WTC11 (cell line): ENCODE measurements at places on chromosomes 6 and 20. TPM values are rescaled to one million over a fixed set of nuclear protein-coding genes. Genes with fewer than 3 reads are reported as not detected.

Gene ANKRD66
- not detected in 3 replicates for total RNA-seq

DNA sequence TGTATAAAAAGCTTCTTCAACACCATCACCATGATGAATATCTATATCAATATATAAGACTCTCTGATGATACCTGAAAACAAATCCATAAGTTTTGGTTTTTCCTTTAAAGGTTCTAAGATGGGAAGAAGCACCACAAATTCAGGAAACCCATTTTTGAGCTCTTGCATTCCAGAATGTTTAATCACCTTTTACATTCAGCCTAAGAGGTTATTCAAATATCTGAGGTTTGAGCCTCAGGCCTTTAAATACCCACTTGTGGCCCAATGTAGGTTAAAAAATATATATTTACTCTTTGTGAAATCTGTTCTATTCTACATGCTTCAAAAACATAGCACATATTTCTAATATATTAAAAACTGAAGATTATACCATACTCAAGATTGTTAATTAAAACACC lies 17.6 kb downstream of the HDAC2 start:
- no peak overlapping the region for H3K4me3 ChIP-seq
- peaks cover 71% of the 10 kb centered on the region for H3K36me3 ChIP-seq
- no peaks in the 10 kb centered on the region for H3K27me3 ChIP-seq
- DNase-seq = no peak
- H3K27ac ChIP-seq = no peak overlapping the region
- H3K4me1 ChIP-seq = no peaks in the 10 kb centered on the region

Gene GINM1
- total RNA-seq = 16.8 to 21.4 TPM (median 19.9 TPM) in 3 replicates

DNA sequence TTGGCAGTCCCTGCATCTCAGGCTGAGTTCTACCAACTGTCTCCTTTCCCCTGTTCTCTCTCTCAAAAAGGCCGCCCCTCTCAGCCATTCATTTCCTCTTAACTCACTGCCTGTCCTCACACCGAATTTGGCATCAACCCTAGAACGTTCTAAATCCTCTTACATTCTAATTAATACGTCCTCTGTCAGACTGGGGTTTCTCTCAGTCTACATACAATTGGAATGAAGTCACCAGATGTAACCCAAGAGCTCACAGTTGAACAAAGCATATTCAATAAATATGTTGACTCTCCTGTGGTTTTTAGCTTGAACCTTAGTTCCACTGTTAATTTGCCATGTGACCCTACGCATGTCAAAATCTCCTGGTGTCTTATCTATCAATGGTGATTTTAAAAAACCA lies 269.6 kb downstream of the CLIC5 start:
- no peak for DNase-seq
- no peak overlapping the region for H3K4me3 ChIP-seq
- H3K27ac ChIP-seq = no peak overlapping the region
- H3K27me3 ChIP-seq = no peaks in the 10 kb centered on the region
- H3K36me3 ChIP-seq = peaks cover 8% of the 10 kb centered on the region

- no peak for DNase-seq
- no peak overlapping the region for H3K27ac ChIP-seq
- H3K4me3 ChIP-seq = no peak overlapping the region
- no peaks in the 10 kb centered on the region for H3K36me3 ChIP-seq
- H3K27me3 ChIP-seq = no peaks in the 10 kb centered on the region
These were observed 44.9 kb downstream of the ZNF334 start for GRCh38 chr20:46468508-46468907.

Gene EPHA7
- total RNA-seq = 7.4 to 9.6 TPM (median 7.9 TPM) in 3 replicates

Gene PACSIN1
- total RNA-seq = 10.6 to 12.6 TPM (median 10.7 TPM) in 3 replicates

DNA sequence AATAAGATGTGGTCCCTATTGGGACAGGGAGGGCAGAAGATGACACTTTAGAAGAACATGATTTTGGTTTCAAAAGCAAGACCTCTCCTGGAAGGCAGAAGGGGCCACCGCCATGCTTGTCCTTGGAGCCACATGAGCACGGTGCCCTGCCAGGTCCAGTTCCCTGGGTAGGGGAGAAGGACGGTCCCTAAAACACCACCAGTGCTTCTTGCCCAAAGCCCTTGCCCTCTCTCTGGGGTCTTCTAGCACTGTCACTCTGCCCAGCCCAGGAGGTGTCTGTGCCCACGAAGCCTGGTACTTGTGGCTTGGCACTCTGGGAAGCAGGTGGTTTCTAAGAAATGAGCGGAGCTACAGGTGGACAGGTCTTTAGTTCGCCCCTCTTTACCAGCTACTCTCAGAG lies 46.0 kb downstream of the PLCG1 start:
- no peak overlapping the region for H3K4me3 ChIP-seq
- DNase-seq = no peak
- peaks cover 8% of the 10 kb centered on the region for H3K4me1 ChIP-seq

Gene TRAPPC3L
- not detected in 3 replicates for total RNA-seq

- no peaks in the 10 kb centered on the region for H3K36me3 ChIP-seq
- H3K27ac ChIP-seq = no peak overlapping the region
- no peaks in the 10 kb centered on the region for H3K27me3 ChIP-seq
- no peak for DNase-seq
- peaks cover 3% of the 10 kb centered on the region for H3K4me1 ChIP-seq
These were observed 163.3 kb upstream of the HCRTR2 start for GRCh38 chr6:55011034-55011433.

DNA sequence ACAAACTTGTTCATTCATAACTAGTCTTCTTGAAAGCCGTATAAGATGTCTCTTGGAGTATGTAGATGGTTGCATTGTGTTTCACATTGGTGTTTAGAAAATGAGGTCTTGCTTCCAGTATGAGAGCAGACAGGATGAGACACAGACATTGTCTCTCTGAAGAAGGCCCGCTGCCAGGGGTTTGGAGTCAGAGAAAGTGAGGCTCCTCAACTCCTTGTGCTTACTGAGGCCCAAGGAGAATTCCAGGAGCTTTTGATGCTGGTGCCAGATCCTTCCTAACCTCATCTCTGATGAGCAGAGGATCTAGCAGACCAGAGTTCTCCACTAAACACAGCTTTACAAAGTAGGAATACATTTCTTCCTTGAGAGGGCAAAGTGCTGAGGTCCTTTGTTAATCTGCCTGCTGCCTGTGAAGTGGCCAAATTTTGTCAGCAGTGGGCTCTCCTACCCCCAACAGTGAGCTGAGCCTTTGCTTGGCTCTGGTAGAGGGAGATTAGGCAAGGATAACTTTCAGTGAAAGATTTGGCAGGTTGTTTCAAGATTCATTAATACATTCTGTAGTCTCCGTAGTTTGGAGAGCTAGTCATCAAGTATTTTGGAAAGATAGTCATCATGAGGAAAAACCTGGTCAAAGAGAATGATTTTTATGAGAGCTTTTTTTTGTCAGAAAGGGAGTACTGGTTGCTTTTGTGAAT lies 9.7 kb downstream of the MAPRE1 start:
- H3K36me3 ChIP-seq = peaks cover 70% of the 10 kb centered on the region
- H3K4me1 ChIP-seq = 0 out of 2 replicates have a peak, but pooled peaks cover 13% of the 10 kb centered on the region
- H3K27ac ChIP-seq = peak overlapping the region; percentile 5

Gene OXT
- total RNA-seq = not detected in 3 replicates

- H3K4me1 ChIP-seq = peaks cover 22% of the 10 kb centered on the region
- peaks cover 5% of the 10 kb centered on the region; the same call in 1 of the 2 replicates for H3K27me3 ChIP-seq
- H3K36me3 ChIP-seq = no peaks in the 10 kb centered on the region
- no peak for DNase-seq
- no peak overlapping the region for H3K4me3 ChIP-seq
These were observed 54.3 kb upstream of the PTGIS start for GRCh38 chr20:49622243-49622642.

DNA sequence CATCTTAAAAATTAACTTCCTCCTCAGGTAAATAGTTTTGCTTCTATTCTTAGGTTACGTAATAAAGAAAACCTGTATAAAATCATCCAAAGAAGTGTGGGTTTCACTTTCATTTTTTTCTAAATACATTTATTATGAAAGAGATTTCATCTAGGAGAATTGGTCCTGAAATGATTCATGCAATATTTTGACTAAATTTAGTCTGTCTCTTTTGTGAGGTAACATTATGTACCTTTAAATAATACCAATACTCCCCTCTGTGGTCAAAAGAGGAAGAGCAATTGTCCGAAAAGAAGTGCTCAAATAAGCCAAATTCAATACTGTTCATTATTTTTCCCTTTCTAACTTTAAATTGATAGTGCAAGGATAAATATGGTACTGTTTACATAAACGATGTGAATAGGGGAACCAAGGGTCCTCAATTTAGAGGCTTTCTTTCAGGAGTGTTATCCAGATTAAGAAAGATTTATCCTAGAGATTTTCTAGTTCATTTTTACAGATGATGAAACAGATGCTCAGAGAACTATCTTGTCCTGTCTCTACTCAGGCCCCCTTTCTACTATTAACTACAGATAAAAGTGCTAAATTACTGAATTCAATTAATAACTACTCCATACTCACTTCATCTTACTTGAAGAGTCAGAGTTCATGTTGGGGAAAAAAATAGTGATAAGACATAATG lies 26.2 kb downstream of the CYP39A1 start:
- H3K27me3 ChIP-seq = no peaks in the 10 kb centered on the region
- no peak for DNase-seq
- H3K27ac ChIP-seq = no peak overlapping the region
- H3K4me1 ChIP-seq = 0 out of 2 replicates have a peak, but pooled peaks cover 4% of the 10 kb centered on the region

GRCh38 chr6:10421921-10422736 lies 7.3 kb upstream of the TFAP2A start:
- peaks cover 100% of the 10 kb centered on the region for H3K27me3 ChIP-seq
- H3K36me3 ChIP-seq = no peaks in the 10 kb centered on the region
- peak; percentile 23 for DNase-seq
- peaks cover 70% of the 10 kb centered on the region for H3K4me1 ChIP-seq
- no peak overlapping the region for H3K27ac ChIP-seq

DNA sequence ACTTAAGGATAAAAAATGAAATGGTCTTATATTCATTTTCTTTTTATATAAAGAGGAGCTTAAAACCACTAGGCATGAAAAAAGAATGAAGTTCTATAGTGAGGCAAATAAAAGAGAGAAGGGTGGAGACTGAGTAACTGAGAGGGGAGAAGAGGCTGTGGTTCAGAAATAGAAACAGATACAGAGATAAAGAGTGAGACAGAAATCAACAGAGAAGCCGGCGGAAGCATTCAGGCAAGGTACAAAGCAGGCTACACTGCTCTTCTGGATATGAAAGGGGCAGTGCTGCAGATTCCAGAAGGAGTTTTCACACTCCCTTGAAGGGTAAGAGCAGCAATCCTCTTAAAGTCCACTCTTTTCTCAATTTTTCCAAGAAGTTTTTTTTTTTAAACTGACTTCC lies 29.9 kb downstream of the NFATC2 start:
- H3K27ac ChIP-seq = no peak overlapping the region
- no peaks in the 10 kb centered on the region; the same call in 1 of the 2 replicates for H3K27me3 ChIP-seq
- H3K4me1 ChIP-seq = peaks cover 4% of the 10 kb centered on the region; the same call in 1 of the 2 replicates
- H3K36me3 ChIP-seq = 0 out of 2 replicates have a peak, but pooled peaks cover 3% of the 10 kb centered on the region
- H3K4me3 ChIP-seq = no peak overlapping the region

GRCh38 chr20:39874049-39874893 lies 814.8 kb downstream of the MAFB start:
- H3K27me3 ChIP-seq = no peaks in the 10 kb centered on the region
- DNase-seq = peak; percentile 87
- H3K4me1 ChIP-seq = peaks cover 28% of the 10 kb centered on the region
- no peaks in the 10 kb centered on the region for H3K36me3 ChIP-seq
- no peak overlapping the region for H3K4me3 ChIP-seq

Gene BICRAL
- total RNA-seq = 9.4 to 10.3 TPM (median 9.7 TPM) in 3 replicates

- no peak for DNase-seq
- H3K4me3 ChIP-seq = no peak overlapping the region
- H3K36me3 ChIP-seq = no peaks in the 10 kb centered on the region
- H3K27ac ChIP-seq = no peak overlapping the region
- H3K27me3 ChIP-seq = no peaks in the 10 kb centered on the region; the same call in 1 of the 2 replicates
These were observed 39.8 kb upstream of the PTPN1 start for GRCh38 chr20:50470264-50470858.

Gene PRKN
- total RNA-seq = 0.59 to 1.0 TPM (median 1.0 TPM) in 3 replicates

DNA sequence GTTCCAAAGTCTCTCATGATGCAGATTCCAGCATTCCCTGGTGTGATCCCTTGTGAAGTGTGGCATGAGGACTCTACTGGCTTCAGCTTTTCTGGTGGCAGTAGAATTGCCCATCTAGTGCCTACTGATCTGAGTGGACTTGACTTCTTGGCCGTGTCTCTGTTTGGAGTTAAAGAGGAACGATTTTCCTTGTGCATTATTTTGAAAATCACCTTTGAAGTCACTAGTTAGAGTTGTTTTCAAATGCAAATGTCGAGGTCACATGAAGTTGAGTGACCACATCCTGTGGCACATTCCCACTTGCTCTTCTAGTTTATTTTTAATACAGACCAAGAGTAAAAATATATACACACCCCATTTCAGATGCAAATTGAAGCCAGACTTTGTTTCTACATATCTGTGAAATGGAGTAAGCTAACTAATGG lies 270.7 kb upstream of the TAB2 start:
- peak overlapping the region; percentile 16; the same call in 1 of the 2 replicates for H3K4me3 ChIP-seq
- H3K4me1 ChIP-seq = peaks cover 59% of the 10 kb centered on the region
- DNase-seq = no peak
- peak overlapping the region; percentile 53 for H3K27ac ChIP-seq
- peaks cover 22% of the 10 kb centered on the region for H3K36me3 ChIP-seq

DNA sequence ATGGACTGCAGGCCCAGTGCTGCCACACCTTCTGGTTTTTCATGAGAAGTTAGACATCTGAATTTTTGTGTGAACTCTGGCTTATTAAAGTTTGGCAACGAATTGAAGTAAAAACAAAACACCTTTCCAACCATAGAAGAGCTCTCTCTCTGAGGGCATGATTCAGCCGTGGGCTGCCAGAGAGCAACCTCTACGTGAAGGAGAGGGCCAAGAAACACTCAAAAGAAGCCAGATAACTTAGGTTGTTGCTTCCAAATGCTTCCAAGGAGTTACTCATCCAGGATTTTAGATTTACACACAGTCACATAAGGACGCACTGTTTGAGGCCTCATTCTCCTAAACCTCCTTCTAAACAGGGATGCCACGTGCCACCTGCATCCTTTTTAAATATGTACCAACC lies 65.5 kb downstream of the NRN1 start:
- no peak overlapping the region for H3K27ac ChIP-seq
- H3K4me1 ChIP-seq = no peaks in the 10 kb centered on the region
- no peak overlapping the region for H3K4me3 ChIP-seq
- DNase-seq = no peak
- H3K36me3 ChIP-seq = peaks cover 7% of the 10 kb centered on the region
- H3K27me3 ChIP-seq = peaks cover 12% of the 10 kb centered on the region; the same call in 1 of the 2 replicates

Gene NKAIN2
- 0.33 to 0.64 TPM (median 0.41 TPM) in 3 replicates for total RNA-seq

DNA sequence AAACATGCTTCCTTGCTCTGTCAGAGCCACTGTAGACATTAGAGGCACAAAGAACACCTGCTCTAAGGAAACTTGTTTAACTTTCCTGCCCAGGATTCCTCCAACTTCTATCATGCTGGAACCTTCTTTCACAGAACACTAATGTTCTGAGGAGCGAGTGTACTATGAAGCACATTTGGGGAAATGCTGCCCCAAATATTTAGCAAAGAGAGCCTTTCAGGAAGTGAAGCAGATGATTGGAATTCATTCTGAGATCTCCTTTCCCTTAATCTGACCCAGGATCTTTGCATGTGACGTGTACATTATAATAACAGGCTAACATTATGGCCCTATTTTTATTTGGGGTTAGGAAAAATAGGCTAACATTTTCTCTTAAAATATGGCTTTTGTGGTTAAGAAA lies 21.0 kb upstream of the FYN start:
- peaks cover 34% of the 10 kb centered on the region for H3K27me3 ChIP-seq
- H3K27ac ChIP-seq = no peak overlapping the region
- DNase-seq = no peak
- H3K4me3 ChIP-seq = no peak overlapping the region
- H3K4me1 ChIP-seq = peaks cover 18% of the 10 kb centered on the region
- H3K36me3 ChIP-seq = no peaks in the 10 kb centered on the region

GRCh38 chr20:58976061-58976730 lies 4.9 kb upstream of the NELFCD start:
- H3K4me1 ChIP-seq = peaks cover 17% of the 10 kb centered on the region
- no peak for DNase-seq
- no peak overlapping the region for H3K4me3 ChIP-seq
